Stimulated activated CD8-positive, alpha-beta memory T cell treated with anti-CD3 and anti-CD28 coated beads, Interleukin-4, amount 100 ng/mL, for 4 hours (primary cell): ENCODE measurements at places on chromosomes 5 and 9.

DNA sequence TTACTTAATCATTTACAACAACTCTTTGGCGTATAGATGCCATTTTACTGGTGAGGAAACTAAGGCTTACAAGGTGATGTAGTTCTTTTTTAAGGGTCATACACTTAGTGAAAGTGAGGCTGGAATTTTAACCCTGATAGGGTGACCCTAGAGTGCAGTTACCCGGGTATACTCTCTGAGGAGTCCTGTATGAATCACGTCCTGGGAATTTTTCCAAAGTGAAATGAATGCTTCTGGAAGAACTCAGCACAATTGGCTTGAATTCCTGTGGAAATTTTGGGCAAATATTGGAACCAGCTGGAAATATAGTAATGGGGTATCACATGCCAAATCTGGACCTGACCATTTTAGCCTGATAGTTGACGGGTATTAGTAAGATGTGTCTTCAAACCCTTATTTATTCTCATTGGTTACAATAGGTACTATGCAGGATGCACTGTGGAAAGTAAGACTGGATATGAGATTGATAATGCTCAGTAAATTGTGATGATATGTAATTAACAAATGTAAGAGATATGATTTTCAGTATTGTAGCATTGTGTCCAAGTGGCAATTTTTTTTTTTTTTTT, 14.8 kb downstream of the SUB1 start:
- no peak for DNase-seq

DNA sequence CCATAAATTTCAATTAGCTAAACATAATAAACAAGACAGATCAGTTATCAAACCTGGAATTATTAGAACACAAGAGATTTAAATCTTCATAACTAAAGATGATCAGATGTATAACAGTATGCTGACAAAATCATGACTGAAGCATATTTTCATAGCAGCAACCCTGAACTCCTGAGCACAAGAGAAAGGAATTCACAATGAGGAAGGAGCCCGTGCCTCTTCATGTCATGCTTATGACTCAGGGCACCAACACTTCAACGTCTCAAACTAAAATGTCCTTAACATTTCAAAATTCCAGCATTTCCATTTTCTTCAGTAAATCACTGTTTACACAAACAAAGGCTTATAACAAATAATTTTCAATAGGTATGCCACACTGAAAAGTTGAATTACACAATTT, 6.7 kb downstream of the AP3B1 start:
- no peak for DNase-seq

- DNase-seq = no peak
Measured at GRCh38 chr5:53943938-53944337, 366.4 kb downstream of the ARL15 start.

- no peak for DNase-seq
Measured at GRCh38 chr9:107945961-107946360, 456.4 kb upstream of the KLF4 start.

- no peak for DNase-seq
Measured at GRCh38 chr5:141420855-141421488, at the start of gene PCDHGA11. PCDHGA11 (plus strand) TSS chr5:141421051; CDS start chr5:141421228, 177 bp downstream.

- no peak for DNase-seq
Measured at GRCh38 chr5:40736103-40736875, 19.5 kb downstream of the TTC33 start.

- DNase-seq = no peak
Measured at GRCh38 chr9:106575823-106576222, 287.1 kb upstream of the ZNF462 start.

GRCh38 chr5:109971968-109972367, 282.2 kb downstream of the MAN2A1 start:
- DNase-seq = no peak

- no peak for DNase-seq
Measured at GRCh38 chr5:178589180-178590140, 733 bp downstream of the COL23A1 start.

DNA sequence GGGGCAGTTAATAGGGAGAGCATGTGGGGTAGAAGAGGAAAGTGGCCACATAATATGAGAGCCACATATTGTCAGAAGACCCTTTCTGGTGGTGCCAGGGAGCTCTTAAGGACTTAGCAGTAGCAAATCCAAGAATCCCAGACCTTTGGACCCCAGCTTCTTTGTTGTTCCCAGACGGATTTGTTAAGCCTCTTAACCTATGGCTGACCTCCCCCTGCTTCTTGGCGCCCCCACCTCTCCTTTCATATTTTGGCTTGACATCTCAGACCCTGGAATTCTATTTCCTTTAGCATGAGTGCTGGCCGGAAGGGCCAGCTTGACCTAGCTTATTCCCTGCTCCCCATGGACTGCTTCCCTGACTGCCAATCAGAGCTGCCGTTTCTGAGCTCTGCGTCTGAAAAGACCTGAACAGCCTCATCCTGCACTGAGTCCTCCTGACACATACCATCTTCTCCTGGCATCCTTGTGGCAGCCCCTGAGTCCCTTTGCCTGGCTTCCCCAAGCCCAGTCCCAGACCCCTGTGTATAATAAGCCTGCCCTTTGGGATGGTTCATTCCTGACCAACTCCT, 116.3 kb downstream of the PRKACG start:
- no peak for DNase-seq

DNA sequence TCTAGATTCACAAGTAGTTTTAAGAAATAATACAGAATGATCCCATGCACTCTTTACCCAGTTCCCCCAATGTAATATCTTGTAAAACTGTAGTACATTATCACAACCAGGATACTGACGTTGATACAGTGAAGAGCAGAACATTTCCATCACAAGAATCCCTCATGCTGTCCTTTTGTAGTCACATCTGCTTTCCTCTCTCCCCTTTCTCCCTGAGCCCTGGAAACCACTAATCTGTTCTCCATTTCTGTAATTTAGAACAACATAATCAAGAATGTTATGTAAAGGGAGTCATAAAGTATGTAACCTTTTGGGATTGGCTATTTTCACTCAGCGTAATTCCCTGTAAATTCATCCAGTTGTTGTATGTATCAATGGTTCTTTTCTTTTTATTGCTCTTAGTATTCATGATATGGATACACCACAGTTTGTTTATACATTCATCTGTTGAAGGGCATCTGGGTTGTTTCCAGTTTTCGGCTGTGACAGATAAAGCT, 61.1 kb downstream of the ERCC6L2 start:
- no peak for DNase-seq

- no peak for DNase-seq
Measured at GRCh38 chr5:35198075-35198474, 32.2 kb downstream of the PRLR start.

DNA sequence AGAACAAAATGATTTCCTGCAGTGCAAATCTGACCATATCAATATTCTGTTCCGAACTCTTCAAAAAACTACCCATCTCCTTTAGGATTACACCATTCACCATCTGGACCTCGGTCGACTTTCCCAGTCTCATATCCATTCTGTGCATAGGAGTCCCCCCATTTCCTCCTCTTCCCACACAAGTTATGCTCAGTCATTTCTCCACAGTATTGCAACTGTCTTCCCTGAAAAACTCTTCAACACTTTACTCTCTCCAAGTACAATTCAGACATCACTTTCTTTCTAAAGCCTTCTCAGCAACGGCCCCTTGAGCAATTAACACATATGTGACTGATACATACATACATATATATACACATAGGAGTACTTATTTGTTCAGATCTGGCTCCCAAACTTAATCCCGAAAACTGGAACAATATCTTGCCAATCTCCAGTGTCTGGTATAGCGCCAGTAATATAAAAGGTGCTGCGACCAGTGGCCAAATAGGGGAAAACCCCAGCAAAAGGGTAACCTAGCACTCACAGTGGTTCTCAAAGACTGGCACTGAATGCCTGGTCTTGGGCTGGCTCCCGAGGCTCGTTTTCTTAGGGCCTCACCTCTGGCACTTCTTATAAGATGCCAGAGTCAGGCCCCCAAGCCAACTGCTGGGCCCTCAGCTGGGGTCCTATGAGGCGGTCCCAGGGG, 629 bp downstream of the ZBTB26 start:
- DNase-seq = no peak

GRCh38 chr5:178569485-178569884, 20.7 kb downstream of the COL23A1 start:
- DNase-seq = no peak

DNA sequence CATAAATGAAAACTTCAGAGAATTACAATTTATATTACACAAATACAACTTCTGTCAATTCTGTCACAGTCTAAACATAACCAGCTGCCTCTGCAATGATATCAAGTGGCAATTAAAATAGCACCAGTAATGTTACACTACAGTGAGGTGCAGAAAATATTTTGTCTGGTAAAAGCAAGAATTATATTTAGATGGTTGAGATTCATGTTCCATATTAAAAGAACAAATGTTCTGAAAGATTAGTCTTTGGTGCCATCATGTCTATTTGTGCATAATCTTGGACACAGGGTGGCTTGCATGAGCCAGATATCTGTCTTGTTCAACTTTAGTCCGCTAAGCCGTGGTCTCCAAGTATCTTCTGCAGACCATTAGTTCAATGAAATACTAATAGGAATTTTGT, 29.0 kb upstream of the PRR16 start:
- no peak for DNase-seq

GRCh38 chr9:84953797-84954705, 284.5 kb downstream of the NTRK2 start:
- DNase-seq = no peak
